Nasal cavity respiratory epithelium epithelial cell of viscerocranial mucosa (primary cell): ENCODE measurements at places on chromosomes 1 and 21. TPM values are rescaled to one million over a fixed set of nuclear protein-coding genes. Genes with fewer than 3 reads are reported as not detected.

The PPP2R5A gene
- 32.6 and 37.6 TPM in 2 replicates for total RNA-seq

The GNG4 gene
- total RNA-seq = 0.57 TPM in 1 of 2 replicates, not detected in the other

The SPRR3 gene
- 67.3 and 122 TPM in 2 replicates for total RNA-seq

The KCNN3 gene
- total RNA-seq = not detected in 2 replicates

The OR2T33 gene
- not detected in 2 replicates for total RNA-seq

The F11R gene
- total RNA-seq = 210 and 292 TPM in 2 replicates

The RIMS3 gene
- 0.68 and 2.7 TPM in 2 replicates for total RNA-seq

The MTOR gene
- 40.0 and 78.4 TPM in 2 replicates for total RNA-seq

The OR10J1 gene
- total RNA-seq = not detected in 2 replicates

The GFI1 gene
- under 0.01 TPM in 2 replicates for total RNA-seq

The PALMD gene
- 1.7 and 15.5 TPM in 2 replicates for total RNA-seq

The KRTAP20-3 gene
- not detected in 2 replicates for total RNA-seq

The KRTAP13-2 gene
- total RNA-seq = not detected in 2 replicates

The MRPL37 gene
- total RNA-seq = 40.8 and 49.9 TPM in 2 replicates

The THEM5 gene
- not detected in 2 replicates for total RNA-seq

The RGS2 gene
- total RNA-seq = 6.5 and 73.1 TPM in 2 replicates

The TEX50 gene
- total RNA-seq = not detected in 2 replicates

The TNFAIP8L2 gene
- total RNA-seq = not detected in 2 replicates

The MARK1 gene
- total RNA-seq = 10.3 and 25.3 TPM in 2 replicates

The OR6K3 gene
- total RNA-seq = not detected in 2 replicates

The PRAMEF18 gene
- total RNA-seq = not detected in 2 replicates

The FLG2 gene
- total RNA-seq = under 0.01 TPM in 1 of 2 replicates, not detected in the other

The OR2T11 gene
- total RNA-seq = not detected in 2 replicates

The BTG2 gene
- total RNA-seq = 24.6 and 46.8 TPM in 2 replicates

The DENND1B gene
- total RNA-seq = 19.6 and 19.8 TPM in 2 replicates

The CD48 gene
- not detected in 2 replicates for total RNA-seq

The C1orf87 gene
- not detected in 2 replicates for total RNA-seq

The WNT9A gene
- total RNA-seq = 1.0 and 3.1 TPM in 2 replicates

The AADACL3 gene
- not detected in 2 replicates for total RNA-seq

The S100A1 gene
- total RNA-seq = not detected in 2 replicates

The SPRR2G gene
- 2.1 TPM in 1 of 2 replicates, not detected in the other for total RNA-seq

The SARS1 gene
- 492 and 515 TPM in 2 replicates for total RNA-seq

The S100A9 gene
- total RNA-seq = 1,477 and 2,600 TPM in 2 replicates

The SPAG17 gene
- under 0.01 and 0.78 TPM in 2 replicates for total RNA-seq

The AHCYL1 gene
- 62.5 and 93.9 TPM in 2 replicates for total RNA-seq

The KIF14 gene
- total RNA-seq = 0.43 and 1.0 TPM in 2 replicates

The UBE2J2 gene
- 46.3 and 60.5 TPM in 2 replicates for total RNA-seq

The GSTM1 gene
- total RNA-seq = 1.4 TPM in 1 of 2 replicates, not detected in the other

The SERBP1 gene
- 304 and 469 TPM in 2 replicates for total RNA-seq

The NTNG1 gene
- 5.1 and 5.4 TPM in 2 replicates for total RNA-seq

The MEAF6 gene
- 43.7 and 49.7 TPM in 2 replicates for total RNA-seq

The PTCH2 gene
- total RNA-seq = under 0.01 and 0.14 TPM in 2 replicates

The B3GALT2 gene
- total RNA-seq = not detected in 2 replicates

The CACNA1S gene
- not detected in 2 replicates for total RNA-seq

The REN gene
- under 0.01 TPM in 1 of 2 replicates, not detected in the other for total RNA-seq

The GBP5 gene
- 0.34 and 1.1 TPM in 2 replicates for total RNA-seq
